ENCODE measurements at places on chromosomes 16 and 17.

- DNase-seq: no peak
Observed at GRCh38 chr16:49641250-49641649, 214.7 kb downstream of the ZNF423 start.

DNA sequence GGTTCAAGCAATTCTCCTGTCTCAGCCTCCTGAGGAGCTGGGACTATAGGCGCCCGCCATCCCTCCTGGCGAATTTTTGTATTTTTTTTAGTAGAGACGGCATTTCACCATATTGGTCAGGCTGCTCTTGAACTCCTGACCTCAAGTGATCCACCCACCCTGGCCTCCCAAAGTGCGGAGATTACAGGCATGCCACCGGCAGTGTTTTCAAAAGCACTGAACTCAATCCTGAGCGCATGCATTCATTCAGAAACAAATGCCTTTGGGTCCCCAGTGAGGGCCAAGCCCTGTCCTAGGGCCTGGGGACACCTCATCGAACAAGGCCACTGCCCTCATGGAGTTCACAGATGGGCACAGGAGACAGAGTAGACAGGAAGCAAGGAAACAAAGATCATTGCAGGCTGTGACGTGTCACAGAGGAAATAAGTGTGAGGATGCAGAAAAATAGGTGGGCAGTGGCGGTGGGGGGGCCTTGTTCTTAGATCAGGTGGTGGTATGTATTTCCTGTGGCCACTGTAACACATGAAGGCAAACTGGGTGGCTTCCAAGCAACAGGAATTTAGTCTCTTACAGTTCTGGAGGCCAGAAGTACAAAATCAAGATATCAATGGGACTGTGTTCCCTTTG is 12.5 kb downstream of the TMEM114 start:
- no peak for DNase-seq

- DNase-seq: no peak
Observed at GRCh38 chr16:75320435-75320834, 69.0 kb upstream of the BCAR1 start.

GRCh38 chr16:19137201-19138128 is 23.7 kb downstream of the ITPRIPL2 start:
- no peak for DNase-seq

- no peak for DNase-seq
Observed at GRCh38 chr16:58589326-58589905, 40.2 kb downstream of the CNOT1 start.

DNA sequence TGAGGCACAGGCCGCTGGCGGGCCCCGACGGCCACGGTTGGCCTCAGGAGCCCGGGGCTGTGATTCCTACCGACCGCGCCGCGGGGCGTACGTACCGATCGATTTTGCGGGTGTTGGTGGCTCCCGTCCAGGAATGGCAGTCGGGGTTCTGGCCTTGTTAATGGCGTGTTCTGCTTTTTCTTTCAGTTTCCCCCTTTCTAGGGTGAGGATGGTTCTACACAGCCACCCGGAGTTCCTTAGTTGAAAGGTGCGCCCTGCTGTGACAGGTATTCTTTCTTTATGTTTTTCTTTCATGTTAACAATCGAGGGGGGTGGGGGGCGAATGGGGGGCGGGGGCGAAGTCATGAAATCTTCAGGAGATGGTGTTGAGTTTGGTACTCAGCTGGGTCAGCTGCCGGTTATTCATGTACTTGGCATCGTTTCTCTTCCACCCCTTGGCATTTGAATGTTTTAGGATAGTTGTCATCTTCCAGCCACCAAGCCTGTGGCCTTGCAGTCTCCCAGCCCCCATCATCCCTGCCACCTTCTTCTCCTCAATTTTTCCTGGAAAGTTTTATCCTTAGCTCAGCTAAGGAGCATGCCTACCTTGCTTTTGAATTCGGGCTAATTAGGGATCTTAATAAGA is 802 bp downstream of the CYLD start:
- peak; percentile 27 for DNase-seq

GRCh38 chr17:46195939-46196716 is 2.9 kb upstream of the KANSL1 start:
- no peak for DNase-seq

GRCh38 chr17:74270333-74270732 is 3.7 kb upstream of the DNAI2 start:
- no peak for DNase-seq

GRCh38 chr17:75783803-75784472 is 668 bp upstream of the UNK start:
- no peak for DNase-seq

- DNase-seq: no peak
Observed at GRCh38 chr17:79626156-79626890, 15.5 kb upstream of the RBFOX3 start.

DNA sequence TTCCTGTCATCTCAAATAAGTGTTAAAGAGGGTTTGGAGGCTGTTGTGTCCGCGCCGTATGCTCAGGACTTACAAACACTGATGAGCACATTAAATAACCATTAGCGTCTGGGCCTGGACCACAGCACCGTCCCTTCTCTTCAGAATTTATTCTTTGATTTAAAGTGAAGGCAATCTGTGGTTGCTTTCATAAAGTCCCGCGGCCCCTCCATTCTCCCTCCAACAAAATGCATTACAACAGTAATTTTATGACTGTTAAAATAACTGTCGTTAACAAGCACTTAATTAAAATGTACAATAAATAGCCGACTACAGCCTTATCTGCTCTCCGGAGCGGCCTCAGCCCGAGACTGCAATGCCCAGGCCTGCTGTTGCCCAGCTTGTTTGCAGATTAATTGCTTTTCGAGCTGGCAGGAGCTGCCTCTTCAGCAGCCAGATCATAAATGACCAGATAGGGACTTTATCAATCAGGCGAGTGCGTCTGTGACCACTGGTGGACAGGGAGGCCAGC is 30.6 kb upstream of the IRX3 start:
- DNase-seq: no peak

GRCh38 chr17:78999056-78999768 is 10.4 kb downstream of the CANT1 start:
- DNase-seq: no peak

DNA sequence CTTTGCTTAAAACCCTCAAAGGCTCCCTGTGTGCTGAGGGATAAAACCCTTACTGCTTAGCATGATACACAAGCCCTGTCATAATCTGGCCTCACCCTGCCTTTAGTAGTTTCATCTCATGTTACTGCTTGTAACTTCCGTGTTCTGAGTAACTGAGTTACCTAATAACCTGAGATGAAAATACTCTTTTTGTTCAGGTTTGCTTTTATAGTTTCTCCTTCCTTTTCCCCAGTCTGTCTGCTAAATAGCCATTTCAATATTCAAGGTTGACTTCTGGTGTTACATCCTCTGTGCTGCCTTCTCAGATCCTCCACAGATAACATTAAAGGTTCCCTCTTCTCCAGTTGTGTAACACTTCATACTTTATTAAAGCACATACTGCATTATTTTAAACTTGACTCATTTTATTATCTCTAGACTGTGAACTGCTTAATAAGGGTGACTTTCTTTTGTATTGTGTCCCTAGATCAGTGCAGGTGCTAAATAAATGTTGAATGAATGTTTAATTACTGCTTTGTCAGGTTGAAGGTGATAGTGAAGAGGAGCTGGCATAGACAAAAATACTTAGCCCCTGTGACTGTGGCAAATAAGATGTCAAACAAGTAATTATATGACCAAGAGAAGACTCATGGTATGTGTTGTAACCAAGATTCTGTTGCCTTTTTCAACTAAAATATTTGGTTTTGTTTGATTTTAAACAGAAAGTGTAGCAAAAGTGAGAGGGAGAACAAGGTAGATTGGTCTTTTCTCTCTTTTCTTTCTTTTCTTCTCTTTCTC is 47.8 kb downstream of the NFAT5 start:
- DNase-seq: no peak

GRCh38 chr16:2964475-2965336 is 631 bp downstream of the KREMEN2 start:
- peak; percentile 61 for DNase-seq

DNA sequence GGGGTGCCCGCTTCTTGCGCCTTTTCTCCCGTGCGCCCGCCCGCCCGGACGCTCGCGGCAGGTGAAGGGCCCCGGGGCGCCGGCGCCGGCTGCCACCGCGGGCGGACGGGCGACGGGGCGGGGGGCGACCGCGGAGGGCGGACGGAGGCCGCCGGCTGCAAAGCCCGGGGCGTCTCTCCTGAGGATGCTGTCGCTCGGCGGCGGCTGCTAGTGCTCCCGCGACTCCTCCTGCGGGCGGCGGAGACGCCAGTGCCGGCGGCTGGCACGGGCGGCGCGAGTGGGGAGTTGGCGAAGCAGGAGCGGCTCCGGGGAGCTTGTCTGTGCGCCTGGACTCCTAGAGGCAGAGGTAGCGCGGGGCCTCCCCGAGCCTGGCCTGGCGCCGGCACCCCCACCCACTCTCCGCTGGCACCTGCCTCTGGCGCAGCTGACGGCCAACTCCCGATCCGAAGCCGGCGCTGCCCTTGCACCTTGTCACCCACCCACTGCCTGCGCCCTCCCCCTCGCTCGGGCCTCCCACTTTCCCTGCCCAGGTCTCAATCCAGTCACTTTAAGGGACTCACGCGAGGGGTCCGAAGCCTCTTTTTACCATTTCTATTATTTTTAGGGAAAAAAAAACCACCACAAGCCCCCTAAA is at the start of gene FAM20A:
TSS of gene FAM20A (minus strand) at position 437 of the 634 bp plus-strand sequence. CDS start 701 bp downstream, outside the sequence.
- DNase-seq: no peak

- DNase-seq: no peak
Observed at GRCh38 chr17:75856062-75856756, 1.1 kb upstream of the WBP2 start.

DNA sequence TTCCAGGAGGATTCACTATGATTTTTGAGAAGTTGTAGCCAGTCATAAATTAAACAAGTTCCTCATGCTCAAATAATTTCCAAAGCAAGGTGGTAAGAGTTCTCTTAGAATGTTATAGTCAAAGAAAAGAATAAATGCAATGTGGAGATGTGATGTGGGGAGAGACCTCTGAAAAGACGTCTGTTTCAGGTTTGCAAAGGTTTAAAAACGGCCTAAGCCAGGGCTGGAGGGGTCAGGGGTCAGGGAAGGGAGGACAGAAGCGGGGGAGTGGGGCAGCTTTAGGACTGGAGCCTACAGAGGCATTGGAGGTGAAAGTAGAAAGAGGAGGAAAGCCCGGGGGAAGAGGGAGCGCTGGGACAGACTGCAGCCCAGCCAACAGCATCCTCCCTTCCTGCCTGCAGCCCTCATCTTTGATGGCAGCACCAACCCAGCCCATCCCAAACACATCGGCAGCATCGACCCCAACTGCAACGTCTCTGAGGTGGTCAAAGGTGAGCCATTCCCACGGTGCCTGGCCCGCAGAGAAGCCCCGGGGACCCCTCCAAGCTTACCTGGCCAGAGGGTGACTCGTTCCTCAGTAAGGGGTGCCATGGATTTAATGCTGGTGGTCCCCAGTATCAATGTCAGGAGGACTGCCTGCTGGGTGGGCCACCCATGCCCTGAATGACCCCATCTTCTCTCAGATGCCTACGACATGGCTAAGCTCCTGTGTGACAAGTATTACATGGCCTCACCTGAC is 11.4 kb downstream of the PDK2 start:
- no peak for DNase-seq

DNA sequence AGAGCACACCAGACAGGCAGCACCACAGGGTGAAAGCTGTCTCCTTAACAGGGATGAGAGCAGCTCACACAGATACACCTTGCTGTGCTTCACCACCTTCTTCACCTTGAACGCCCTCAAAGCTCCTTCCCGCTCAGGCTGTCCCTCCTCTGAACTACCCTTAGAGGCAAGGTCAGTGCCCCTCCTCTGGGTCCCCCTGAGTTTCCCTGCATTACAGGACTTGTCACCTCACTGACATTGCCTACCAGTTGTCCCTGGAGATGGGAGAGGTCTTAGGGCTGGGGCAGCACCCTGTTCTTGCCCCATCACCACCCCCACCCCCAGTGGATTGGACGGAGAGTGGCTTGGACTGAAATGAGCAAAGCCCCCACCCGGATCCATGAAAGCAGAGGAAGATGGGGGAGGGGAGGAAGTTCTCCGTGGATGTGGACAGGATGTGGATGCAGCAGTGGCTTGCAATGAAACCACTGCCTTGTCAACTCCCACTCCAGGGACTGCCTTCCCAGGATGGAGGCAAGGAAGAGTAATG is 73.2 kb upstream of the CDH5 start:
- no peak for DNase-seq

- DNase-seq: no peak
Observed at GRCh38 chr17:46157443-46158062, 35.7 kb downstream of the KANSL1 start.

- no peak for DNase-seq
Observed at GRCh38 chr17:42651392-42651791, 7.7 kb upstream of the TUBG2 start.

DNA sequence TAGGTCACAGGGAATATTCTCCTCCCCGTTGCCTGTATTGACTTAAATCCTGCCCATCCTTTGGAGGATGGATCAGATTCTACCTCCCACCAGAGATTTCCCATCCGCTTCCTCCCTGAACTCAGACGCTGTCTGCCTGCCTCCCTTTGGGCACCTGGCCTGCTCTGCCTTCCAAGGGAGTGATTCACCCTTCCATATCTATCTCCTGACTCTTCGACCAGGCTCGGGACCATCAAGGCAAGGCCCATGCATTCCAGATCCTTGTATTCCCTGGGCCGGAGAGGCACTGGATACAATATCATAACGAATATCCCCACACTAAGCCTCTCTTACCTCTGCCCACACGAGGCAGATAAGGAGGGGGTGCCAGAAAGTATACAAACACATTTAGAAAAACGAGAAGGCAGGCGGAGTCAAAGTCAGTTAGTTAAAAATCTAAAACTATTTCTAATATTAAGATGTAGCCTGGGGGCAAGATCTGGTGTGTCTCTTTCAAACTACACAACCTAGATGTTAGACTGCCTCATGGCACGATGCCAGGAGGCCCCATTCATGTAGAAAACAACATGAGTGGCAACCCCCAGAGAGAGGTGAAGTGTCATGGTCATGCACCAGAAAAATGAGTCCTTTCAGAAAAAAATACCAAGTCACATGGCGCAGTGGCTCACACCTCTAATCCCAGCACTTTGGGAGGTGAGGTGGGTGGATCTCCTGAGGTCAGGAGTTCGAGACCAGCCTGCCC is 9.2 kb downstream of the PMP22 start:
- no peak for DNase-seq

DNA sequence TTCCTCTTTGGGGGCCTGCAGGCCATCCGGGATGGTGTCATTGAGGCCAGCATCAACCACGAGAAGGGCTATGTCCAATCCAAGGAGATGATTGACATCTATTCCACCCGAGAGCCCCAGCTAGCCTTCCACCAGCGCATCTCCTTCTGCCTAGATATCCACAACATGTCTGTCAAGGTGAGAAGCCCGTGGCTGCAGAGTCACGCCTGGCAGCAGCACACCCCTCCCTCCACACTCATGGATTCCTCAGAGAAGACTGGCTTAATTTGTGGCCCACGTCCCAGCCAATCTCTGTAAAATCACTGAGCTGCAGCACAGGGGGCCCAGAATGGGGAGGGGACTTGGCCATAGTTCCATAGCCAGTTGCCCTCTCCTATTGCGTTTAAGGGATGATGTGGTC is 15.6 kb downstream of the PSMD3 start:
- no peak for DNase-seq

DNA sequence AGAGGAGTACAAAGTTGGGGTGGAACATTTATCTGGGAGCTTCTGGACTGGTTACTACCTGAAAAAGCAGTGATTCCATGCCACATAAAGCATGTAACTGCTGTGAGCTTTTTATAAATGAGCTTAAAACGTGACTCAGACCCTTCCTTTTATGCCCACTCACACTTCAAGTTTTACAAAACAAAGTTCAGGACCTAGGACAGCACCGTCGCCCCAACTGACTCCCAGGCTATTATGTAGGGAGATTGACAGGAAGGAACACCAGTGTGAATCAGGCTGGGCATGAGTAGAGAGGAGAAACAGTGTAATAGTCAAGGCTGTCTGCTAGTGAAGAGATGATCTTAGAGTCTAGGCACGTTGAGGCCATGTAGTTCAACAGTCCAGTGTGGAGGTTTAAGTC is 91.6 kb upstream of the DNAH9 start:
- no peak for DNase-seq

GRCh38 chr16:87948119-87948545 is 3.1 kb upstream of the BANP start:
- no peak for DNase-seq
